ACHN (cell line): ENCODE measurements at places on chromosomes 2 and 18.
A peak's percentile ranks its signal among the peaks of the same experiment; 100 is the strongest.

- DNase-seq, result peak; percentile 22
Observed at GRCh38 chr2:109715313-109715805, 78.7 kb upstream of the RGPD5 start.

GRCh38 chr2:235502336-235502735, 8.5 kb downstream of the AGAP1 start:
- no peak for DNase-seq

GRCh38 chr2:114709936-114710850, 267.8 kb downstream of the DPP10 start:
- no peak for DNase-seq

- no peak for DNase-seq
Observed at GRCh38 chr2:133146893-133147292, 421.4 kb downstream of the NCKAP5 start.

- no peak for DNase-seq
Observed at GRCh38 chr2:17805717-17806363, 10.4 kb upstream of the MSGN1 start.
